NCI-H1092 treated with DMSO at 0.1 percent for 48 hours (cell line): ENCODE measurements at places on chromosomes 12 and 14.

GRCh38 chr12:85572956-85573355 lies 263.3 kb downstream of the RASSF9 start:
- DNase-seq = no peak

GRCh38 chr14:103887557-103888115 lies 40.3 kb upstream of the PPP1R13B start:
- DNase-seq = no peak

DNA sequence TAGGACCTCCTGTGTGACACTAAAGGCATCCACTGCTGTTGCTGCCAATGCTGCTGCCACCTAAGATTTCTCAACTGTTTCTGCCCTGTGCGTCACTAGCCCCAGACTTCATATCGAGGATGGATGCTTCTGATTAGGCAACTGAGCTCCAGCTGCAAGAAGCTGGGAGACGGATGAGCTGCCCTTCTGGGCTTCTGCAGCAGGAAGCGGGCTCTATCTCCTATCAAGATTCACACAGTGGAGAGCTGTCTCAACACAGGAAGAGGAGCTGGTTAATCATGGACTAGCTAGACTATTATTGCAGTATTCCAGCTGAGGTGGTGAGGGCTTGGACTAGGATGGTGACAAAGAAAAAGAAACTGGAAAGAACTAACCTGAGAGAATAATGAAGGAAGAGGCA lies 59.2 kb upstream of the PELI2 start:
- DNase-seq = no peak

GRCh38 chr12:39993268-39993667 lies 112.6 kb downstream of the SLC2A13 start:
- no peak for DNase-seq

GRCh38 chr12:41302979-41303403 lies 114.9 kb downstream of the PDZRN4 start:
- no peak for DNase-seq

GRCh38 chr12:99257672-99258071 lies 389.9 kb upstream of the GARIN6 start:
- DNase-seq = no peak

GRCh38 chr14:78967111-78967809 lies 797.1 kb downstream of the NRXN3 start:
- no peak for DNase-seq

- no peak for DNase-seq
These were observed 11.0 kb downstream of the PRPH start for GRCh38 chr12:49305762-49306510.

DNA sequence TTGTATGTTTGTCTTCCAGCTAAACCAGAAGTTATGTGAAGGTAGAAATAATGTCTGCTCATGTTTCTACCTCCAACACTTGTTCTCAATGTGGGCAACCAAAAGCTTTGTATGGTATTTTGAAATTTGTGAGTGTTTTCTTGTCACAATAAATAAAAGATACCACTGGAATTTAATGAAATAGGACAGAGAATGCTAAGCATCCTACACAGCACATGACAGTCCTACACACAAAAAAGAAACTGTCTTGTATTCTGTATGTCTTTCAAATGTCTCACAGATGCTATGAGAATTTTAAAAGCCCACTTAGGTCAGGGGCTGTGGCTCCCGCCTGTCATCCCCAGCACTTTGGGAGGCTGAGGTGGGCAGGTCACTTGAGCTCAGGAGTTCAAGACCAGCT lies 68.9 kb downstream of the RALGAPA1 start:
- DNase-seq = no peak

GRCh38 chr14:69612014-69612782 lies 802 bp downstream of the SUSD6 start:
- peak; percentile 33 for DNase-seq

- peak; percentile 87 for DNase-seq
These were observed at the start of gene SRRM4 for GRCh38 chr12:118981285-118982211. Gene SRRM4, plus strand, starts transcription at chr12:118981541. Its CDS starts 342 bp downstream, at chr12:118981883.

DNA sequence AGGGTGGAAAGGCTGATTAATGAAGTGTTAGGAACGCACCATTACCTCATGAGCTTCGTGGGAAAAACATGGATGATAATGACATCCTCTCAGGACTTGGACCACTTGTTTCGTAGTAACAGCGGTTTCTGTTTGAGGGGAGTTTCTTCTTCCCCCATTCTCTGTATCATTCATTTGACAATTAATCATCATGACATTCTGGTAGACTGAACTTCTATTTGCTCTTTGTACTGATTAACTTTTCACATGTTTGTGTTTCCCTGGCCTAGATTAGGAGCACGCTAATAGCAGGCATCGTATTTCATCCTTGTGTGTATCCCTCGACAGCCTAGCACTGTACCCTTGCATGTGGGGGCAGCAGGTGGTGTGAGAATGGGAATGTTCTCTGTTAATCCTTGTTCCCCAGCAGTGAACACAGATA lies 8.0 kb downstream of the LRRC74A start:
- DNase-seq = no peak

- DNase-seq = no peak
These were observed 15.2 kb upstream of the PLEKHG6 start for GRCh38 chr12:6295094-6295811.

- no peak for DNase-seq
These were observed 154.2 kb downstream of the APAF1 start for GRCh38 chr12:98799146-98799810.

- DNase-seq = no peak
These were observed 52.7 kb downstream of the FBRSL1 start for GRCh38 chr12:132542661-132543060.

DNA sequence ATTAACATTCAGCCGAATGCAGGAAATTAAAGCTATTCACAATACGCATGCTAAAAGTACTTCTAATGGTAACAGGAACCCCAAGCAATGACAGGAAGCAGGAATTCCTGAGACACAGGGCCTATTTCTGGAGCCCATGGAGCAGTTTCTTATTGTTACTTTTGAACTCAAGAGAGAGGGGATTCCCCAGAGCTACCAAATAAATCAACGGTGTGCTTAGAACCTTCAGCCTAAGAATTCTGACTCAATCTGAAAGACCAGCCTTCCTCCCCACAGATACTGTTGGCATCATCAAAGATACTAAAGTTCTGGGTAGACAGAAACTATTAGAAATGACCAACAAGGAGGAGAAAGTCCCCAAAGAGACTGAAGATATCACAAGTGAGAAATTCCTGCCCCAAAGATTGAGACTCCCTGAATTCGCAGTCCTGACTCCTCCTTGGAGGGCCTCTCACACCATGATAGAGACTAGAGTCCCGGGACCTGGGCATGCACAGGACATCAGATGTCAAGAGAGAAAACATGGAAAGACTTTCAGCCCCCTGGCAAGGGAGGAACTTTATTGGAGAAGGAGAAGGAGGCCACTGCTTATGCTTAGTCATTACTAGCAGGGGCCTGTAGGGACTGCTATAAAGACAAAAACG lies 32.7 kb downstream of the RTRAF start:
- DNase-seq = no peak

DNA sequence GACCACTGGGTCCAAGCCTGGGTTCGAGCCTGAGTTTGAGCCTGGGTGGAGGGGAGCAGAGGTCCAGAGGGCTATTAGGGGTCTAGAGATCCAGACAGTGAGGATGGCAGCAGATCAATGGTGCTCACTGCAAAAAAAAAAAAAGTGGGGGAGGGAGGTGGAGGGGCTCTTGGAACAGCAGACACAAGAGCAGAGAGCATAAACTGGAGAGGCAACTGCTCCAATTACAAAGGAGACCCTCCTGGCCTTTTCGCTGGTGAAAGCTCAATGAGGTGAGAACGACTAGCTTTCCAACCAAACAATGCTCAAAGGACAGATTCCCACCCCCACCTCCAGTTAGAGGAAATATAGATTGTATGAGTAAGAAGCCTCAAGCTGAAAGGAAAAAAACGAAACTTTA lies 124.2 kb upstream of the TSPAN8 start:
- no peak for DNase-seq

DNA sequence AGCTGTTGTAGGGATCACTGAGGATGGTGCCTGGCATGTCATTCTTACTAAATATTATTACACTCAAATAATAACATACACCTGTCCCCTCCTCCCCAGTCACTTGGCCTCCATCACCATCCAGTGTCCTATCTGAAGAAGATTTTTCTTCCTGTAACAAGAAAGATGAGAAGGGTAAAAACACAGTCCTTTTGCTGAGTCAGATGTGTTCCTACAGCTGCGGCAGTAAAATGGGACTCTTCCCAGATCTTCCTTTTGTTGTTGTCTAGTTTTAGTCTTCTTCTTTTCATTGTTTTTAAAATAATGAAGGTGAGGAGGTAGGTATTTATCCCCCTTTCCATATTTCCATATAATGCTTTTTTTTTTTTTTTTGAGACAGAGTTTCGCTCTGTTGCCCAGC lies 83.1 kb upstream of the RFLNA start:
- DNase-seq = no peak

- no peak for DNase-seq
These were observed 71.6 kb downstream of the OTOGL start for GRCh38 chr12:80170915-80171314.

- no peak for DNase-seq
These were observed 49.4 kb downstream of the FERMT2 start for GRCh38 chr14:52901357-52901980.

GRCh38 chr12:104656383-104656782 lies 199.6 kb downstream of the CHST11 start:
- DNase-seq = no peak

- no peak for DNase-seq
These were observed 125.7 kb upstream of the CCDC196 start for GRCh38 chr14:66360366-66360926.

- DNase-seq = no peak
These were observed 112.8 kb downstream of the DAD1 start for GRCh38 chr14:22476005-22476751.

GRCh38 chr14:61891170-61891569 lies 128.9 kb downstream of the SNAPC1 start:
- no peak for DNase-seq

- no peak for DNase-seq
These were observed 582 bp downstream of the LRRIQ1 start for GRCh38 chr12:85036733-85037132.

- DNase-seq = peak; percentile 6
These were observed 69.9 kb upstream of the C14orf180 start for GRCh38 chr14:104509673-104510072.

DNA sequence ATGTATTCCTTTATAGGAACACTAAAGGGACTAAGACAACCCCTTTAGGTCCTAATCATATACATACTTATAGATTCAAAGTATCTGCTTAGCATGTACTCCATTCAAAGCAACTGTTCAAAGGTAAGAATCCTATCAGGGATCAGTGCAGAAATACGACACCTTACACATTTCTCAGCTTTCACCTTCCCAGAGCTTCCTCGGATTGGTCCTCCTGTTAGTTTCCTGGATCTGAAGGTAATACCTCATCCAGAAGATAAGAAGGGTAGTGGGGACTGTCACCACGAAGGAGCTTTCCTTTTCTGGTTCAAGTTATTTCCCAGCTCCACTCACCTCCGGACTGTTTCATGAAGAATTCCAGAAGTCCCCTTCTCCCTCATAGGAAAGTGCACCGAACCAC lies 38.0 kb downstream of the RCOR1 start:
- DNase-seq = no peak

- no peak for DNase-seq
These were observed 11.9 kb downstream of the PTGDR start for GRCh38 chr14:52279408-52279807.

DNA sequence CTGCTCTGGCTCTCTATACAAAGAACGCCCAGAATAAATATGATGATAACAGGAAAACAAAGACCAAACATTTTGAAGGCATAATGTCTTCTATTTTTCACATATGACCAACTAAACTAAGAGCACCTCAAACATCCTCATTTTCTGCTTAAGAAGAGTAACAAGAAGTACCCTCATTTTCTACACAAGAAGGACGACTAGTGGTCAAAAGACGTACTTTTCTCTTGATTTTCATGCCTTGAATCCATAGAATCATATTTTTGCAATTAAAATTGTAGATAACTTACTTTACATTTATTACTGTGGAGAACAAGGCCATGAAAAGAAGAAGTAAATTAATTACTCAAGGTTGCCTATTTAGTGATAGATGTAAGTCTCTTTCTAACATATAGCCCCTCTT lies 358.6 kb downstream of the DUSP6 start:
- DNase-seq = peak; percentile 74

DNA sequence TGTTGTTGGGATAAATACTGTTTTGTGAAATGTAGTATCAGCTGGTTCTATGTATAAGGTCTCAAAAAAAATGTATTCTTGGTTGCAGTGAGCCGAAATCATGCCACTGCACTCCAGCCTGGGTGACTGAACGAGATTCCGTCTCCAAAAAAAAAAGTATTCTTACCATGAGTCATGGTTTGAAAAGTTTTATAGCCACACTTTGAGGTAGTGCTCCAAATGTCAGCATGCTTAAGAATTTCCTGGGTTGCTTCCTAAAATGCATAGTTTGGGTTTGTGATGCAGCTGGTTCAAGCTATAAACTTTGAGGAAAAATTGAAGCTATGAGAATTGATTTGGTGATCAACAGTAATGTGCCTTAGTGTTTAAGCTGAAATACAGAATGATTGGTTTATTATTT lies 48.0 kb downstream of the ETNK1 start:
- DNase-seq = no peak

GRCh38 chr12:6341417-6342139 lies at the start of gene TNFRSF1A:
Gene TNFRSF1A, minus strand, starts transcription at chr12:6342076. Its CDS starts 262 bp downstream, at chr12:6341814.
- DNase-seq = no peak

GRCh38 chr14:103593577-103593976 lies 30.8 kb downstream of the COA8 start:
- DNase-seq = no peak

GRCh38 chr12:93938317-93938716 lies 210.1 kb upstream of the PLXNC1 start:
- DNase-seq = no peak

- DNase-seq = no peak
These were observed 61.4 kb upstream of the PCED1B start for GRCh38 chr12:47017901-47018475.

GRCh38 chr12:43315961-43316360 lies 236.0 kb downstream of the ADAMTS20 start:
- no peak for DNase-seq

DNA sequence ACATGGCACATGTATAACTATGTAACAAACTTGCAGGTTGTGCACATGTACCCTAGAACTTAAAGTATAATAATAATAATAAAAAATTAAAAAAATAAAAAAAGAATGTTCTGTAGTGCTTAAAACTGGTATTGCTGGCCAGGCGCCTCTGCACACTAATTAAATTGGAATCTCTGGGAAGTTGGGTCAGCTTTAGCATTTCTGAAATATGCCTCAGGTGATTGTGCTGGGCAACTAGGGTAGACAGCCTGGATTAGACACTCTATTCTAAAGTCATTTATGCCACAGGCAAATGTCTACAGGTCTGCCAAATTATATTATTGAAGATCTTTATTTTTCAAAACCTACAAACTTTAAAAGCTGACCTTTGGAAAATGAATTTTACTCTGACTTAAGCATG lies 55.3 kb downstream of the PPM1H start:
- no peak for DNase-seq

GRCh38 chr14:81990312-81990761 lies 456.7 kb upstream of the SEL1L start:
- peak; percentile 20 for DNase-seq

- no peak for DNase-seq
These were observed 7.0 kb downstream of the NID2 start for GRCh38 chr14:52061890-52062289.
